Heart left ventricle (tissue), 16 donors: ENCODE measurements at places on chromosomes 3 and 15. TPM values are rescaled to one million over a fixed set of nuclear protein-coding genes. Genes with fewer than 3 reads are reported as not detected.

CASR gene
- not detected for total RNA-seq

ANP32A gene
- total RNA-seq = 55.7 TPM

B3GALNT1 gene
- total RNA-seq = 67.0 TPM

LYZL4 gene
- total RNA-seq = not detected

ACSBG1 gene
- 0.07 TPM for total RNA-seq

AADACL2 gene
- total RNA-seq = not detected

SLC27A2 gene
- total RNA-seq = not detected

LRTM1 gene
- not detected for total RNA-seq

TTBK2 gene
- 25.5 TPM for total RNA-seq

GRK7 gene
- not detected for total RNA-seq

CLDN18 gene
- total RNA-seq = not detected
